ENCODE measurements at places on chromosomes 13 and 19.

GRCh38 chr13:89755729-89756492, 1591.6 kb upstream of the MIR17HG start:
- DNase-seq, result no peak

DNA sequence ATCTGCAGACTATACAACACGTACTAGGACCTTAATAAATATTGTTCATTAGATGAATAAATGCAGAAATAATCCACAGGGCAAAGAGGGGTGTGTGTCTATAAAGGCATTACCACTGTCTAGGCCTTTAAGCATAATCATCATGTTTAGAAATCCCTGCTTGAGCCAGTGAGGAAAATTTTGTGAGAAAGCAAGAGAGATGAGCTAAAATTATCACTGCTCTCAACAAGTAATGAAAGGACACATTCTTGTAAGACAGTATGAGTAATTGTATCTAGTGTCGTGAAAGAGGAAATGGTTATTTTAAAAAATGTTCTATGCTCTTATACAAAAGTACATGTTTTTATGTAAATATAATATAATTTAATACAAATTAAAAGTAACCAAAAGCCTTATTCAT, 1699.4 kb downstream of the PCDH9 start:
- DNase-seq, result no peak

- no peak for DNase-seq
Observed at GRCh38 chr19:7603919-7604318, 8.3 kb downstream of the CAMSAP3 start.

- no peak for DNase-seq
Observed at GRCh38 chr13:40333226-40333625, 333.2 kb downstream of the FOXO1 start.

DNA sequence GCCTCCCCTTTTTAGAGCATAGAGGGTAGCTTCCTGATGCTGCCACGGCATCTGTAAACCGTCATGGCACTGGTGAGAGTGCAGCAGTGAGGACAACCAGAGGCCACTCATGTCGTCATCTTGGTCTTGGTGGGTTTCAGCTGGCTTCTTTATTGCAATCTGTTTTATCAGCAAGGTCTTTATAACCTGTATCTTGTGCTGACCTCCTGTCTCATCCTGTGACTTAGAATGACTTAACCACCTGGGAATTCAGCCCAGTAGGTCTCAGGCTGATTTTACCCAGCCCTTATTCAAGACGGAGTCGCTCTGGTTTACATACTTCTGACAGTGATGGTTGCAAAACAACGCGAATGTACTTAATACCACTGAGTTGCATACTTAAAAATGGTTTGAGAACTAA, 14.4 kb upstream of the FBN3 start:
- no peak for DNase-seq

- DNase-seq, result no peak
Observed at GRCh38 chr19:4115818-4116385, 8.0 kb downstream of the MAP2K2 start.

DNA sequence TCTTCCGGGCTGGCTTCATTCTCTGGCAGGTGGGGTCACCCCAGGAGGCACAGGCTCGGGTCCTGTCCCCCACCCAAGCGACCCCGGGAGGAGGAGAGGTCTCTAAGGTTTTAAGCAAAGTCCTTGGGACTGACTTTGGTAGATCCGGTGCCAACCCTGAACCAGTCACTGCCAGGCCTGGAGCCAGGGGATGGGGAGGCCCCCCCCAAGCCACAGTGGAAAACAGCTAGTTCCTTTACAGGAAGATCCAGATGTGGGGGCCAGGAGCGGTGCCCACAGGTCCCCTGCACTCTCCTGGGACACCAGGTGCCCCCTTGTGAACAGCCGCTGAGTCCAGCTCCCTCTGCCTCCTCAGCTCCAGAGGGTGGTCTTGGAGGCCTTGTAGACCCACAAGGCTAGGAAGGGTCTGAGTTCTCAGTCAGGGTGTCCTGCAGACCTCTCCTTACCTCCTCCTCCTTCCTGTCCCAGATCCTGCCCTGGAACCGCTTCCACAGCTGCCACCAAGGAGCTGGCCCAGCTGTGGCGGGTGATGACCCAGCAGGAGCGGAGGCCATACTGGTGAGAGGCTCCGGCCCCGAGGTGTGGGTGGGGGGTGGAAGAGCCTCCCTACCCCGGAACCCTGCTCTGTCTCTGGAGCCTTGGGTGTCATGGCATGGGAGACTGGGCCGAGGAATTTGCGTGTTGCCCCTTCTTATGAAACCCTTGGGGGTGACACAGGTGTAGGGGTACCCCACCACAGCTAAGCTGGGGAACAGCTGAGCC, 6.0 kb downstream of the SIX5 start:
- DNase-seq, result no peak

- DNase-seq, result no peak
Observed at GRCh38 chr13:36163809-36164308, 32.7 kb upstream of the DCLK1 start.

- DNase-seq, result no peak
Observed at GRCh38 chr19:18008814-18009213, 844 bp downstream of the ARRDC2 start.
